ENCODE measurements at places on chromosomes 5 and 9.

DNA sequence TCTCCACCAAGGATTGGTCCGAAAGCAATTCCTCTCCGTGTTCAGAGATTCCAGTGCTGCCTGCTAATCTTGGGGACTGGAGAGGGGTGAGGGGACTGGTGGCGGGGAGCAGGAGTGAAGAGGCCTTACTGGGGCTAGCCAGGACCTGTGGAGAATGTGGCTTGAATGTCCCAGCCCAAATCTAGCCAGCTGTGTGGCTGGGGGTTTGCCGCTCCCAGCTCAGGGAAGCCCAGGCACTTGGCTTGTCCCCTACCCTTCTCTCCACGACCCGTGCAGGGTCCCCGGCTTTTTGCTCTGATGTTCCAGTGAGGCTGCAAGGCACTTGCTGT lies 2.4 kb downstream of the N4BP3 start:
- DNase-seq, result no peak

DNA sequence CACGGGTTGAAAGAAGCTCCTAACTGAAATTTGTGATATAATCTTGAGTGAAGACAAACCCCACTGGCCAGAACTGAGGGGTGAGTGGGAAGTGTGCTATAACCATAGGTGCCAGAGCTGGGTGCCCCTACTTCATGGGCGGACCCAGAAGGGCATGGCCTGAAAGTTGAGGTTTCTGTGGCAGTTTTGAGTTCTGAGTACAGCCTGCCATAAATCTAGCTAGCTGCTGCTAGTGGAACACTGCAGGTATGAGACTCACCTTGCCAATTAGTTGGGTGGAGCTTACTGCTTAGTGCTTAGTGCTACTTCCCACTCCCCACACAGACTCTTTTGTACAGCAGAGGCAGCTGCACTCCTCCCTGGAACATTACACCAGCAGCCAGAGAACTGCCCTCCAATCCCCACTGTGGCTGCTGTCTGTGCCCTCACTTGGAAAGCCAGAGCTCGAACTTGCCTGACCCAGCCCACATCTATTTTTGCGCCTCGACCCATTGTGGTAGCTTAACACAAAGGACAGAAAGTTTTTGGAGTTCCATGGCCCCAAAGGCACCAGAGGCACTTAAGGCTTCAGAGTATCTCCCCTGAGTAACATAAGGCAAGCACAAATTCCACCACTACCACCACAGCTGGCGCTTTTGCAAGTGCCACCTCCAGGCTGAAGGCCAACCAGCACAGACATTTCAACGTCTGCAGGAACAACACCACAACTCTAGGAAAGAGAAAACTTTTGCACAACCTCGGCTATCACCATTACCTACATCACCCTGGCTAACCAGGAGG lies 27.1 kb upstream of the PTGER4 start:
- DNase-seq, result no peak

DNA sequence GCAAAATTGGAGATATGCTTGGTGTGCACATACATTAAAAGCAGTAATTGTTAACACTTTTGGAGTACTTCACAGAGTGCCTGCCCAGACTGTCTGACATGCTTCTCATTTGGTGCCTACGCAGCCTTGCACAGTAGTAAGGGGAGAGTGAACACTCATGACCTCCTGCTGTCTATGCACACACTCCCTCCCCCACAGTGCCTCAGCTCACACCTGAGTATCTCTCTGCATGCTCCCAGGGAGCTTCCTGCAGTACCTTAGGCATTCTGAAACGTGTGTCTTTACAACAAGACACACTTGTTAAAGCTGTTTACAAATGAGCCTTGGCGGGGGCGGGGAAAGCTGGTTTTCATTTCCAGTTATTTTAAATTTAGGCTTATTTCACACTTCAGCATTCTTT lies 18.0 kb downstream of the MAP3K1 start:
- DNase-seq, result no peak

- DNase-seq, result no peak
These were observed 33.1 kb upstream of the ORM1 start for GRCh38 chr9:114289571-114290481.

GRCh38 chr5:77806213-77806843 lies 30.2 kb upstream of the TBCA start:
- DNase-seq, result no peak

DNA sequence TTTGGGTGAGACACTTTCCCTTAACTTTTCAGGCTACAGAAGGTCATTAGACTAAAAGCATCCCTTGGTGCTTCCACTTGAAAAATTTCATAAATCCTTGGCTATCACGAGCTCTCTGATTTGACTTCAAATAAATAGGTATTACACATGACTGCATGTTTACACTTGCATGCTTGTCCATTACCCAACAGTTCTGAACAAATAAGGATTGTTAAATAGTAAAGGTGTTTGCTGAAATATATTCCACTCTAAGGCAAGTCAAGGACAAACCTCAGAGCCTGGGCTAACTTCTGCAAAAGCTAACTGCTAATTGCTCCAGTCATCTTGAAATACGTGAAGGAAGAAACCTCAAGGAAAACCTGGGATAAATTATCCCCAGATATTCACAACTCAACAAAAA lies 14.5 kb downstream of the FBXW2 start:
- no peak for DNase-seq

- no peak for DNase-seq
These were observed 147.3 kb downstream of the FAM114A2 start for GRCh38 chr5:153891394-153891793.

DNA sequence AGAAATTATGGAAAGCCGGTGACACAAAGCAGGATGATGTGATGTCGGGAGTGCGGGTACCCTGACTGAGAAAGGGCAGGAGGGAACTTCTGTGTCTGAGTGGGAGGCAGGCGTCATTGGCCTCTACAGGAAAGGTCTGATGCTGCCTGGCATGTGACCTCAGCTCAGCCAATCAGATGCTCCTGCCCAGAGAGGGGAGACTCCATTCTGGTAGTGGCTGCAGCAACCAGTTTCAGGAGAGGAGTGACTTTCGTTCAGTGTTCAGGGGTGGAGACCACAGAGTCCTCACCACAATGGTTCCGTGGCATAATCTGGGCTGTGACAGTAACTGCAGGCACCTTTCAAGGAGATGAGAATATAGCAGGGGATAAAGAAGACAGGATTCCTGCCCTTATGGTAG lies 6.7 kb upstream of the SFXN1 start:
- no peak for DNase-seq

DNA sequence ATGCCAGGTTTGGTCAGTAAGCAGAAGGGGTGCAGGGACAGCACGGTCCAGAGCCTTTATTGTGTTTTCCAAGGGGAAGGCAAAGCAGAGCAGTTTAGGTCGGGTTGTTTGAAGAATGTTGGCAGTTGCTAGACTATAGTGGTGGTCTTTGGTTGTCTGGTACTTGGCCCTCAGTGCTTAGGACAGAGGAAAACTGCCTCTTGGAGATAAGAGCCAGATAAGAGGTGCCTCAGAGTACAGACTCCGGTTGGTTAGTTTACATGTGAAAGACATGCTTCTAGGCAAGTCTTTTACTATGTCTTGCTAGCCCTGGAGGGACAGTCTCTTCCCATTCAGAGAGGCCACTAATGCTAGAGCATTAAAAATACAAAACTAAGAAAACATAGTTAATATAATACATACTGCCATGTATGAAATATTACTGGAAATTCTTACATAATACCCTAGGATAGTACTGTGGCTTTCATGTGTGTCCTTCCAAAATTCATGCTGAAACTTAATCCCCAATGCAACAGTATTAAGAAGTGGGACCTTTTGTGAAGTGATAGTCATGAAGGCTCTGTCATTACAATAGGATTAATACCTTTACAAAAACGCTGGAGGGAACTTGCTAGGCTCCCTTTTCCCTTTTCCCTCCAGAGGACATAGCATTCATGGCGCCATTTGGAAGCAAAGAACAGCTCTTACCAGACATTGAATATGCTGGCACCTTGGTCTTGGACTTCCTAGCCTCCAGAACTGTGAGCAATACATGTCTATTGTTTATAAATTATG lies 280.4 kb downstream of the TMEM167A start:
- no peak for DNase-seq

- no peak for DNase-seq
These were observed 33.0 kb upstream of the SLC1A3 start for GRCh38 chr5:36573438-36573837.

DNA sequence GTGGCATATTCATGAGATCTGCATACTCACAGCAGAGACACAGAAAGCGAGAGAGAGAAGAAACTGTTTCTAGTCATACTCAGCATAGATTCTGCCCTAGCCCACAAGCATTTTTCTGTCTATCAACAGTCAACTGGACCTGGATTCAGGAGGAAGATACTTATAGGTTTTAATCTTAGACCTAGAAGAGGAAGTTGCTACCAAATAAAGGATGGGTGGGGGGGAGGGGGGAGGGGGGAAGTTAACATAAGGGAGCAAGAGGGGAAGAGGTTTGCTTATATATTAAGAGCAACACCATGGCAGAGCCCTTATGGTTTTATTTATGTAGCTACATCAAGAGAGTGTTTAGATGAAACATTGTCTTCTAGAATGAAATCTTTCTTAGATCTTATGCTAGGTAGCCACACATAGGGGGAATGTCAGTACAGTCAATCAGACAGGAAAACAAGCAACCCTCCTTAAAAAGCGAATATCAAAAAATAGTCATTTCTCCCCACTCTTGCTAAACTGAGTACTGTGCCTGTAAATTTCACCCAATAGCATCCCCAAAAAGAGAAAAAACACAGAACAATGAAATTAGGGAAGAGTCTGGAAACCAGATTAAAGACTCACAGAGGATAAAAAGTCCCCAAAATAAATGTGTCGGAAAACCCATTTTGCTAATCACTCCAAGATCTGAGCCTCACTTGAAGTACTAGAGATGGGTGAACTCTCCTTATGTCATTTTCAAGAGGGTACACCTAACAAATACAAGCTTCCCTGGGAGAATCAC lies 192.7 kb upstream of the NR4A3 start:
- DNase-seq, result no peak

- DNase-seq, result no peak
These were observed 1.3 kb downstream of the FGD3 start for GRCh38 chr9:92948632-92949031.

DNA sequence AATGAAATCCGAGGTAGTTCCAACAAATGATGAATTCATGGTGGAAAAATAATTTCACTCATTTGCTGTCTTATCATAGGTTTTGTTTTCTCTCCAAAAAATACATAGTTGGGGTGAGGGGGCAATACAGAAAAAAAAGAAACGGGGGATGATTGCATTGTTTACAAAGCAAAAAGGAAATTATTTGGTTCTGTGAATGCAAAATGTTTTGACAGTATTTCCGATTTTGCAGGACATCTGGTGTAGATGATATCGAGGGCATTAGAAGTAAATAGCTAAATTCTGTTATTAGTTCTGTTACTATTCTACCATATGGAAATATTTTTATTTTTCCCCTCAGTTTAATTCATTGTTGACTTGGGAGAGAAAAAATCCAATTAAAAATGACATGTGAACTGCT lies 201.7 kb downstream of the MARCHF11 start:
- DNase-seq, result no peak

DNA sequence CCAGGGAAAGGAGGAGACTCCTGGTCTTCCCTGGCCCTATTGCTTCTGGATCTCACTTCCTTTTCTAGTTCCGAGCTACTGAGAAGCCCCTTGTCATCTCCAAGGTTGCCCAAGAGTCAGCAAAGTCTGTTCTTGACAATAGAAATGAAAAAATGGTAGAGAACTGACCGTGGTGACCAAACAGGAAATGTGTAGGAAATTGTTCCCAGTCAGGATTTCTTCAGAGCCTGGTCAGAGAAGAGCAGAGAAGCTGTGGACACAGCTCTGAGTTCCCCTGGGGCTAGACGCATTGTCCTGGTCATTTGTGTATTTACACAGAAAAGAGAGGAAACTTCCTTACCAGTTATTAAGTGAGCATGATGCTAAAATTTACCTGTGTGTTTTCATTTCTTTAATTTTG lies 35.6 kb downstream of the S1PR3 start:
- DNase-seq, result no peak

DNA sequence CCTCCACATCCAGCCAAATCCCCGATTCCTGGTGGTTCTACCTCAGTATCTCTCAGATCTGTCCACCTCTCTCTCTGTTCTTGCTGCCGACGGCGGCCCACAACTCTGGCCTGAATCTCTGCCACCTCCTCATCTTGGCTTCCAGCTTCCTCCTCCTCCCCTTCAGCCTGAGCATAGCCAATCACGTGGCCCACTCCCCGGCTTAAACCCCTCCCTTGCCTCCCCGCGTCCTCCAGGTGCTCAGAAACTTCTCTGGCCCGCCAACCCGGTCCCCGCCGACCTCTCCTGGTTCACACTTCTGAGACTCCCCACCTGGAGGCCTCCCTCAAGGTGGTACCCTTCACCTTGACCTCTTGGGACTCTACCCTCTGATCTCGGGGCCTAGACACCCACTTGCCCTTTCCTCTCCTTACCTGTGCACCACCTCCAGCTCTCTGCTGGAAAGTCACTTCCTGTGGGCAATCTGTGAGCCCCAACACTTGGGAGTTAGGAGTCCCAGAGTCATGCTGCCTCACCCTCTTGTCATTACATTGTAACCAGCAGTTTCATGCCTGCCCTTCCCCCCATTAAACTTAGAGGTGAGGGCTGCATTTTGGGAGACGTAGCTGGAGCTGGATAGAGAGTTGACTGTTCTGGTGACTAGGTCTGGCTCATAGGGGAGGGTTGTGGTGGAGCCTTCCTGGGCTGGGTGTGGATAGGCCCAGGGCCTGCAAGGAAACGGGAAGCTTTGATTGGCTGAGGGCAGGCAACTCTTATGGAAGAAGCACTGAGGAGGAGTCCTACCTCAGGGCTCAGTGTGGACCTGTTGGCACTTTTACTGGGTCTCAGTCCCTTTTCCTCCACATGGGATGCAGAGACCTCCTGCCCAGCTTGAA lies 4.5 kb upstream of the SET start:
- peak; percentile 69 for DNase-seq

- DNase-seq, result no peak
These were observed 64.6 kb upstream of the CAST start for GRCh38 chr5:96597438-96598020.

GRCh38 chr5:179432547-179432946 lies 87.3 kb upstream of the ADAMTS2 start:
- DNase-seq, result no peak

DNA sequence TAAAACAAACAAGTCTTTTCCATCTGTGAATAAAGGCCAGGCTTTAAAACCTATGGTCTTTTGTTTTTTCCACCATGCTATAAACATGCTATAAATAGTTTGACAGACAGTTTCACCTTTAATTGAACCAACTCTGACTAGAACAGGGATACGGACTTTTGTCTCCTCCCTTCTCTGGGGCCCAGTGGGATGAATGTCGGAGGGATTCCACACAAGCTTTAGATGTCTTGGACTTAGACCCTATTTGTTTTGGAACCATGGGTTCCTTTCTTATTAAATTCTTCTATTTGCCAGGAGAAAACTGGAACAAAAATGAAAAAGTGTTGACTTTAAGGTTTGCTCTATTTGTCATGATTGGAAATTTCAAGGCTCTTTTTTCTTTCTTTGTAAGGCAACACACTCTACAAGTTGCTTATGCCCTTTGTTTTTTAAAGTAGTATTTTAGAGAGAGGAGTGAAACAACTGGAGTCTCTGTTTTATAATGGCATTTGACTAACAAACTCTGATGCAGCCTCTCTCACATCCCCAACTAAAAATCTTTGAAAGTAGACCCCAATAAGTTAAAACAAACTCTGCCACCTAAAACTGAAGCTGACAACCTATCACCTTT lies 145.3 kb downstream of the MLLT3 start:
- DNase-seq, result no peak

GRCh38 chr9:2367970-2368369 lies 253.6 kb upstream of the VLDLR start:
- DNase-seq, result peak; percentile 9

GRCh38 chr5:69250593-69250992 lies 15.9 kb downstream of the CDK7 start:
- DNase-seq, result no peak
